ENCODE measurements at places on chromosomes 16 and 17.

GRCh38 chr17:57285701-57286100 is 29.4 kb downstream of the MSI2 start:
- no peak for DNase-seq

DNA sequence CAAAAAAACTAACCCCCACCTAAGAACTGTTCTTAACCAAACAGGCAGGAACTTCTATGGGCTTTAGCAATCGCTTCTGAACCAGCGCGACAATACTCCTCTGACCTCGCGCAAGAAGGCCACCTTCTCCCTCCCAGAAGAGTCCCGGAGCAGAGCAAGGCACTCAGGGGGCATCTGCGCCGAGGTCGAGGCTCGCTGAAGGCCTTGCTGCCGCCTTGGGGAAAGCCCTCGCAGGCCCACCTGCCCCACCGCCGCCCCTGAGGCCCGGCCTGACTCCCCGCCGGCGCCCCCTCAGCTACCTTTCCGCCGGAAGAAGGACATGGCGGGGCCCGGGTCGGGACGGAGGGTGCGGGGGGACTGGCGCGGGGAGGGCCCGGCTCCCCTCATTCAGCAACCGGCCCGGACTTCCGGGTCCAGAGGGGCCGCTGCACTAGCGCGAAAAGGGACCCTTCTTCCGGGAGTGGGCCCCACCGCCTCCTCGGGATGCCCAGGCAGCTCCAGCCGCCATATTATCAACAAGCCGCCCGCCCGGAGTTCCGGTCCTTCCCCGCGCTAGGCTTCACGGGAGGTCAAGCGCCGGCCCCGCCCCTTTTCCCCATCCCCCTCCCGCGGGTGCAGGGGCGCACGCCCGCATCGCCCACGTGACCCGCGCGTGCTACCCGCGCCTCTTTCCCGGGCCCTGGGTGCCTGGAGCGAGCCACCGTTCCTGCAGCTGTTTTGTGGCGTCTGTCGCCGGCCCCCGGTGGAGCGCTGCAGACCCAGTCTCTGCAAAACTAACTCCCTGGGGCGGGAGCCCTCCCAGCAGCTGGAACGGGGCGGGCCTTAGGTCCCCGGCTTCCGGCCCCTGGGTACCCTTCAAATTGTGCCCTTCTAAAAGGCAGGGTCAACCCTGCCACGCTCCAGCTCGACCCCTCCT is at the start of gene AKAP10:
Gene AKAP10, minus strand, starts transcription at position 536 of the 916 bp plus-strand sequence. Its CDS starts 149 bp downstream, at position 387.
- peak; percentile 98 for DNase-seq

GRCh38 chr17:42779936-42780850 is at the start of gene WNK4:
WNK4 (plus strand) TSS chr17:42780610; CDS start chr17:42780699, 89 bp downstream.
- peak; percentile 77 for DNase-seq

GRCh38 chr16:24013054-24013636 is 177.4 kb downstream of the PRKCB start:
- no peak for DNase-seq

- DNase-seq: peak; percentile 21
These were observed 3.8 kb upstream of the XYLT1 start for GRCh38 chr16:17474572-17474971.

DNA sequence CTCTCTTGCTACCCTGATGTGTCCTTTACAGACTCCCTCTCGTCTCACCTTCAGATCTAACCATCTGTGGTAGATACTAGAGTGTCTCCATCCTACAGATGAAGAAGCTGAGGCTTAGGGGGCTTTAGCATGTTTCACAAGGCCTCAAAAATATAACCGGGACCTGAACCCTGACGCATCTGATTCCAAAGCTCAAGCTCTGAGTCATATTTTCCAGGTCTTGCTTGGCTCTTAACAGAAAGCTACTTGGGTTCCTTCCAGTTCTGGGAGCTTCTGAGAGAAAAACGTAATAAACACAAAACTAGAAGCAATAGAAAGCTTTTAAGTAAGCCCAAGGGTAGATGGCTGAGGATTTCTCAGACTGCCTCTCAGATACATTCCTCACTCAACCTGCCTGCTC is 224.3 kb upstream of the EEF2KMT start:
- no peak for DNase-seq

DNA sequence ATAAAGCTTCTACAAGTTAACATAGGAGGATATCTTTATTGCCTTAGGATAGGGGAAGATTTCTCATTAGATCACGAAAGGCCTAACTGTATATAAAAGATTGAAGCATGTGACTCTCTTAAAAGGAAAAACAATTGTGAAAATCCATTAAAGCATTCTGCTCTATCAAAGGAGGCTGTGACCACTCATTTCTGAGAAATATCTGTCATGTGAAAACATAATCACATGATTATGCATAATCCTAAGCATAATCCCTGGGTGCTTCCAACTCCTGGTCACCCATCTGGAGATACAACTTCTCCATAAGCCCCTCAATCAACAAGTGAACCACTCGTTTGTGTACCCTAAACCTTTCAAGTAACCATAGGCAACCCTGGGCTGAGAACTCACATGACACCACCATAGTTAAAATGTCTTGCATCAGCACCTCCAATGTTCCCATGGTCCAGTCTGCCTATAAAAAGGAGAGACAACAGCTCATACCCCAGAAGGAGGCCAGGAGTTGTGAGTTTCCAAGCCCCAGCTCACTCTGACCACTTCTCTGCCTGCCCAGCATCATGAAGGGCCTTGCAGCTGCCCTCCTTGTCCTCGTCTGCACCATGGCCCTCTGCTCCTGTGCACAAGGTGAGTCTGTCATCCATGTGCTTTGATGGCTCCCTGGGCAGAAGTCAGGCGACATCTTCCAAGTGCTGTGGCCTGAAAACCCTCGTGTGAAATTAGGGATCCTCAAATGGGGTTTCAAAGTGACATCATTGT is at the start of gene CCL18:
Gene CCL18, plus strand, starts transcription at position 487 of the 756 bp plus-strand sequence. Its CDS starts 71 bp downstream, at position 558.
- DNase-seq: no peak
